Stimulated activated CD8-positive, alpha-beta memory T cell treated with anti-CD3 and anti-CD28 coated beads, Interleukin-15, amount 100 ng/mL, for 1 hour (primary cell): ENCODE measurements at places on chromosomes 4 and X.

DNA sequence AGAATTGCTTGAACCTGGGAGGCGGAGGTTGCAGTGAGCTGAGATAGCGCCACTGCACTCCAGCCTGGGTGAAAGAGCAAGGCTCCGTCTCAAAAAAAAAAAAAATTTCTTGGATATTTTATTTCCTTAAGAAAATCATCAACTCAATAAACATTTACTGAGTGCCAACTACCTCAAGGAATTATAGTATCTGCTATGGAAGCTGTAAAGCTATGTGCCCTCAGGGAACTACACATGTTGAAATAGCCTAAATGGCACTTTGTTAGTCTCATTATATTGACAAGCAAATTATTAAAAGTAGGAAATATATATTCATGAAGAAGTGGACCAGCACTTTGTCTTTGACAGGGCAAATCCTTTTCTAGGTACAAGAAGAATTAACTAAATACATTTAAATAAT is 40.8 kb downstream of the ELOVL6 start:
- DNase-seq, result no peak

GRCh38 chrX:13485167-13485566 is 84.2 kb upstream of the EGFL6 start:
- no peak for DNase-seq

DNA sequence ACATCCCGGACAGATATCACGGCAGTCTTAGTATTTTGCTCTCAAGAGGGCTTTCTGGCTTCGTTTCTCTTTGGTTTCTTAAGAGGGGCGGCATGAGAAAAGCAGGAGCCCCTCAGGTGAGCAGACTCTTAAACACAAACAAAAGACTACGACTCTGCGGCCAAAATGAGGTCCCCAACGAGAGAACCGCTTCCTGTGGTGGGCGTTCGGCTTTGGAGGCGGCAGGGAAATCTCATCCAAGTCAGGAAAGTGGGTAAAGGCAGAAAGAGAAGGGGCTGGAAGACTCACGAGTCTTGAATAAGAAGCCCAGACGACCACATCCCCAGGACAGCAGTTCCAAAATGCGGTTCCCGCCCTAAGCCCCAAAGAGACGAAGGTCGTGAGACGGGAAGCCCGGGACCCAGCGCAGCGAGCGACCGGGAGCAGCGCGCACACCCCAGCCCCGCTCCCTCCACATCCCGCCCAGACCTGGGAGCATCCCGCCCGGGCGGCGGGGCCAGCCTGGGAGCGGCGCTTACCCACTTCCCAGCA is 409 bp downstream of the UGDH start:
- DNase-seq, result no peak

GRCh38 chr4:87019246-87019791 is 84.5 kb downstream of the AFF1 start:
- DNase-seq, result no peak

DNA sequence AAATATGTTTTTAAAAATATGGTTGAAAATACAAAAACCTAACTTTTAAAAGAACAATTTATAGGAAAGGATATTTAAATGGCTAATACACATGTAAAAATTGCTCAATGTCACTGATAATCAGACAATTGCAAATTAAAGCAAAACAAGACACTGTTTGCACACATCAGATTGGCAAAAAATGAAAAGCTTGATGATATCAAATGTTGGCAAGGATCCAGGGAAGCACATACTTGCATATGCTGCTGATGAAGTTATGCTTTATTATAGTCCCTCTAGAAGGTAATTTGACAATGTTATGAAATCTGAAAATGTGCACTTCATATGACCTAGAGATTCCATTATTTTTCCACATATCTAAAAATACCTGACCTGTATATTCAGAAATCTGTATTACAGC is 45.7 kb upstream of the EPGN start:
- DNase-seq, result no peak

GRCh38 chr4:15021946-15022345 is 19.7 kb downstream of the CPEB2 start:
- no peak for DNase-seq

- no peak for DNase-seq
Observed at GRCh38 chrX:95063554-95063953, 1389.5 kb downstream of the FAM133A start.

GRCh38 chrX:123331859-123332258 is 147.8 kb downstream of the GRIA3 start:
- no peak for DNase-seq

DNA sequence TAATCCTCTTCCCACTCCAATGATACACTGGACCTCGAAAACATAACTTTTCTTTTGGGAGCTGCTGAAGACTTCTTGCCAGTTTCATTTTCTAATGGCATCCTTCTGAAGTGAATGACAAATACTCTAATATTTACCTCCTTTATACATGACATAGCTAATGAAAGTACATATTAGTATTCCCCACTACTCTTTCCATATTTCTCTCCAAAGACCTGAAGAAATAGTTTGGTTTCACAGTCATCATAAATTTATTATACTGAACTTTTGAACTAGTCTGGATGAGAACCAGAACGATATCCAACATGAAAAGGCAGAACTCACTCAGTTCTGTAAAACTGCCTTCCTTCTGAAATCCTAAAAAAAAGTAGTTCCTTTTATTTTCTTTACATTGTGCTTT is 139.1 kb downstream of the GPC3 start:
- no peak for DNase-seq

GRCh38 chrX:155127465-155127864 is 56.2 kb downstream of the BRCC3 start:
- DNase-seq, result no peak

DNA sequence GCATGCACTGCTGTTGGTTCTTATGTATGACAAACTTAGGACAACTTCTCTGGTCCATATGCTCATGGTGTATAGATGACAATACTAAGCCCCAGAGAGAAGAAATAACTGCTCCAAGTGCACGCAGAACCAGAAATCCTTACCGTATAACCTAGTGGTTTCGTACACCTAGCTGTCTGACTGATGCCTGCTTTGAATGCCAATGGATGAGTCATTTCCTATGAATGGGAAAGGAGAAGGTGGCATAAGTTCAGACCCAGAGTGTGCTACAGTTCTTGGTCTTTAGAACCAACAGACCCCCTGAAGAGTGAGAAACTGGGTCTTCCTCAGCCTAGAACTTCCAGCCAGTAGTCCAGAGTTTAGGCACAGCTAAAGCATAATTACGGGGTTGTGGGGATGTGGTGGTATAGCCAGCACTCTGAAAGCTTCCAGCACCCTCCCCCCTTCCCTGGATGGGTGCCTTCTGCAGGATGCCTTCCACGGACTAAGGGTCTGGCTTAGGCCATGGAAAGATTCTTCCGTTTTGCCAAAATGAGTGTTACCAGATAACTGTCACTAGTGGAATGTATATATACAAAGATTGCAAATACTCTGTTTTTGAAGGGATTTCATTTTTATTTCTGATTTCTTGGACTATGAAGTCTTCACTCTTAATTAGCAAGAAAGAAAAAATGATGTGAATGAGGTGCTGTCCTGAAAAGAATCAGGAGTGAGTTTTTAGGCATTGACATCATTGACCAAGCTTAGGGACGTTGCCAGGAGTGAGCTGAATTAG is 84.6 kb upstream of the PACRGL start:
- no peak for DNase-seq

- no peak for DNase-seq
Observed at GRCh38 chr4:156971676-156972378, at the start of gene PDGFC. Gene PDGFC (minus strand): TSS chr4:156971799. CDS start chr4:156970903, 896 bp downstream.

- DNase-seq, result no peak
Observed at GRCh38 chrX:3545901-3546300, 167.5 kb downstream of the PRKX start.

DNA sequence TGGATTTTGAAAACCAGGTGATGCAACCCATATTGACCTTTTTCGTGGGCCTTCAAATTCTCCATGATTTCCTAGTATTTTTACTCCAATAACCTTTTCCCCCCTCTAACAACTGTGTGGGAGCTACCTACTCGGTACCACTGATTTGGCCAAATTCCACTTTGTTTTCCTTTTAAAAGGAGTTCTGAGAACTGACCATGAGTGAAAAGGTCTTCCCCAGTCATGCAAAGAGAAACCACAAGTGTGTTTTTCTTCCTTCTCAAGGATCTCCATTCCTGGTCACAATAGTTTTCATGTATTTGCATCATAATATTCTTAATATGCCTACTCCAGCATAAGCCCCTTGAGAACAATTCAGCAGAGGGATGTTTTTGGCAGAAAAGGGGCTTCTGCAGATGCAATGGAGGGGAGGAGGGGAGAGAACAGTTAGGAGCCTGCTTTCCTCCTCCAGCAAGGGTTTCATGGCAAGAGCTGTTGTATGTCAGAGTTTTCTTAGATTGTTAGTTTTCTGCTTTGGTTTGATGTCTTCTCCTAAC is 195.3 kb upstream of the ANXA3 start:
- no peak for DNase-seq

DNA sequence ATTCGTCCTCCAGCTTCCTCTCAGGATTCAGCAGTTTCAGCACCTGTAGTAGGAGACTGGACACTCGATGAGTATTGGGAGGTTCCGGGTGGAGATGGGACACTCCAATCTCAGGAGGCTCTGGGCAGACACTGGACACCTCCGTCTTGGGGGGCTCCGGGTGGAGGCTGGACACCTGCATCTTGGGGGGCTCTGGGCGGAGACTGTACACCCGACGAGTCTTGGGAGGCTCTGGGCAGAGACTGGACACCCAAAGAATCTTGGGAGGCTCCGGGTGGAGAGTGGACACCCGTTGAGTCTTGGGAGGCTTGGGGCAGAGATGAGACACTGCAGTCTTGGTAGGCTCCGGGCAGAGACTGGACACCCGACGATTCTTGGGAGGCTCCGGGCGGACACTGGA is 28.7 kb upstream of the LANCL3 start:
- no peak for DNase-seq

DNA sequence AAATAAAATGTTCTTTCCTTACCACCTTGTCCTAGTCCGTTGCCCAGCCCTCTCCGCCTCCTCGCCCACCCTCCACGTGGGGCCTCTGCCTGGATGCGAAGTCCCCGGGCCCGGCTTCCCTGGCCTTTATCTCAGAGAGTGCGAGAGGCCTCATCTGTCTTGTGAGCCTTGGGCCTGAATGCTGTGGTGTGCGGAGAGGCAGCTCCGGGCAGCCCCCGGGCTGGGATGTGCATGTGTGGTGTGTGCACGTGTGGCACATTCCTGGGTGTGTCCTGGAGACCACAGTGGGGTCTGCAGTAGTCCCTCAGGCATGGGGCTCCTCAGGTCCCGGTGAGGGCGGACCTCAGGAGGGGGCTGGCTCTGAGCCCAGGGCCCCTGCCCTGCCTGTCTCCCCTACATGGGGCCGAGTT is 31.4 kb downstream of the DOK7 start:
- DNase-seq, result no peak

DNA sequence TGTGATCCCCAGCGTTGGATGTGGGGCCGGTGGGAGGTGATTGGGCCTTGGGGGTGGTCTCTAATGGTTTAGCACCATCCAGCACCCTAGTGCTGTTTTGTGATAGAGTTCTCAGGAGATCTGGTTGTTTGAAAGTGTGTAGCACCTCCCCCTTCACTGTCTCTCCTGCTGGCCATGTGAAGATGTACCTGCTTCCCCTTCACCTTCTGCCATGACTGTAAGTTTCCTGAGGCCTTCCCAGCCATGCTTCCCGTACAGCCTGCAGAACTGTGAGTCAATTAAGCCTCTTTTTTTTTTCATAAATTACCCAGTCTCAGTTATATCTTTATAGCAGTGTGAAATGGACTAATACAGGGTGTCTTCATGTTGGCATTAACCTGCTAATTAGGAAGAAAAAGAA is 19.3 kb upstream of the TBC1D14 start:
- DNase-seq, result no peak

- no peak for DNase-seq
Observed at GRCh38 chr4:151922306-151922705, 161.5 kb upstream of the GATB start.

- DNase-seq, result no peak
Observed at GRCh38 chrX:476724-477075, 90.0 kb upstream of the PPP2R3B start.

DNA sequence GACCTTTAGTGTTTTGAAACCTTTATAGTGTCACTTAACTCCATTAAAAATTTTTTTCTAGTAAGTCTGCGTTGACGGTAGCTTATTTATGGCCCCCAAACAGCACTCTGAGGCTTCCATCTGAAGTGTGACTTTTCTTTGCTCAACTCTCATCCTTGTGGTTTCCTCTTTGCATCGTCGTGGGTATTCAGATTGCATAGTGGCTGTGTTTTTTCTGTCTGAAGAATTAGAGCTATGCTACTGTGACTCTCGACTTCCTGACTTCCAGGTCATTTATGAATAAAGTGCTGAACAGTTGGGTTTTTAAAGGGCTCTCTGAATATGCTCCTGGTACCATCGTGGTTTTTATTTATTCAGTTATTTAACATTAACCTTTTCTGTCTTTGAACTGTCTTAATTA is 44.9 kb downstream of the JADE1 start:
- no peak for DNase-seq
